Glomerular endothelial cell (primary cell): ENCODE measurements at places on chromosomes 12 and 14. TPM values are rescaled to one million over a fixed set of nuclear protein-coding genes. Genes with fewer than 3 reads are reported as not detected.

Gene APOLD1
- 27.5 and 31.4 TPM in 2 replicates for total RNA-seq

DNA sequence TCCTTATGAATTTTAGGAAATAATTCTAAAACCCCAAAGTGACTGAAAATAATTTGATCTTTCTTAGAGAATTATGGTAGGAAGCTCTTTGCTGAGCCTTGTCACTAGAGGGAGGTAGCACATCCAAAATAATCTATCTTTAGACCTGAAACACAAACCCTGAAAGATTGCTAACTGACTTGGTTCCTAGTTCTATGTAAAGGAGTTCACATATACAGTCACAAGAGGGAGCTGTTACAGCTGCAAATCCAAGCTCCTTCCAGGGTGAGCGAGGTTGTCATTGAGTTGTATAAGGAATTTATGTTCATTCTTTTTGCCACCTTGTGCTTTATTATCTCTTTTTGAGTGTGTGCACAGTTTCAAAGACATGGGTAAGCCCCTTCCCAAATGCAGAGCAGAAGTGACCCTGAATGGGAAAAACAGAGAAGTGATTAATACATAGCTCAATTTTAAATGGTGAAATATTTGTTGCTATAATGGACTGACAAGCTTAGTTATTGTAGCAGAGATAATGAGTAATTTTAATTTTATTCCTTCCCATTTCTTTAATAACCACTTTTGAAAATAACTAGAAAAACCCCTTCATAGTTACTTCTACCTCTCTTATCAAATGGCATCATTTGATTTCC, 387.9 kb downstream of the DAD1 start:
- no peak for DNase-seq

DNA sequence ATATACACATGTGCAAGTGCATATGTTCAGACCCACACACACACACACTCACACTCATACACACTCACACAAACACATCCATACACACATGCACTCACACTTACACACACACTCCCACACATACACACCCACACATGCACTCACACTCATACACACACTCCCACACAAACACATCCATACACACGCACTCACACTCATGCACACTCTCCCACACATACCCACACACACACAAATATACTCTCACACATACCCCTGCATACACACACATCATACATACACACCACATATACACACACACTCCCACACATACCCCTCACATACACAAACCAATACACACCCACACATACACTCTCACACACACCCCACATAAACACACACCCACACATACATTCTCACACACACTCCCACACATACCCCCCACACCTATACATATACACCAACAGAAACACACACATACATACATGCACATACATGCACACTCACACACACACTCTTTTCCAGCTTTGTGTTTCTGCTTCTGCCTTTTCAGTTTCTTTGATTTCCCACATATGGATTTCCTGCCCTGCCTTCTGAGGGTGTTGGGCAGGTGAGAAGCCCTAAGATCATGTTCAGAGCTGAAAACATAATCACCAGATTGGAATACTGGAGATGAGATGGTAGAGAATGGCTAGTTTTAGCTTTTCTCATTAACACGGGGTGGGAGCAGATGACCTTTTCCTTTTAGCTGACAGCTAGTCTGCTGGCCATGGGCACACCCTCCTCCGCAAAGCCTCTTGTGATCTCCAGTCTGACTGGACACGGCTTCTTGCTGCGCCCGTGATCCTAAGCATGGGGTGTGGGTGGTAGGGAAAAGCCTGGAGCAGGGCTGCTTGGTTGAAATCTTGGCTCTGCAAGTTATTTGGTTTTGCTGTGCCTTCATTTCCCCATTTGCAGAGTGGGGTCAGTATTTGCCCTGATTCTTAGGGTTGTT, 214.0 kb downstream of the CHST11 start:
- DNase-seq, result no peak

DNA sequence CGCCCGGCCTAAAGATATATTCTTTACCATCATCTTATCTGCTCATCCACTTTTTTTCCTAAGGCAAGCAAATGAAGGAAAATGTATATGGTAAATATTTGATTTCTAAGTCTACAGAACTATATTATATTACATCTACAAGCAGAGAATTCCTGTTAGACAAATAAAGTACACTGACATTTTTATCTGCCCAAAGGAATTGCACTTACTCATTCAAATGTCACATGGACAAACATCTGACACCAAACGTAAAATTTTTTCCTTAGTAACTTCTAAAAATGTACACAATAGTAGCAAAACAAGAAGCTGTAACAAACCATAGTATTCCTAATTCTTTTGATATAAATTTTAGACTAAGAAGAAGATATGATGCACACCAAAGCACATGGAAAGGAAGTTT, 51.0 kb downstream of the SPPL3 start:
- DNase-seq, result no peak

- no peak for DNase-seq
These were observed 9.1 kb upstream of the TDG start for GRCh38 chr12:103956509-103957027.

DNA sequence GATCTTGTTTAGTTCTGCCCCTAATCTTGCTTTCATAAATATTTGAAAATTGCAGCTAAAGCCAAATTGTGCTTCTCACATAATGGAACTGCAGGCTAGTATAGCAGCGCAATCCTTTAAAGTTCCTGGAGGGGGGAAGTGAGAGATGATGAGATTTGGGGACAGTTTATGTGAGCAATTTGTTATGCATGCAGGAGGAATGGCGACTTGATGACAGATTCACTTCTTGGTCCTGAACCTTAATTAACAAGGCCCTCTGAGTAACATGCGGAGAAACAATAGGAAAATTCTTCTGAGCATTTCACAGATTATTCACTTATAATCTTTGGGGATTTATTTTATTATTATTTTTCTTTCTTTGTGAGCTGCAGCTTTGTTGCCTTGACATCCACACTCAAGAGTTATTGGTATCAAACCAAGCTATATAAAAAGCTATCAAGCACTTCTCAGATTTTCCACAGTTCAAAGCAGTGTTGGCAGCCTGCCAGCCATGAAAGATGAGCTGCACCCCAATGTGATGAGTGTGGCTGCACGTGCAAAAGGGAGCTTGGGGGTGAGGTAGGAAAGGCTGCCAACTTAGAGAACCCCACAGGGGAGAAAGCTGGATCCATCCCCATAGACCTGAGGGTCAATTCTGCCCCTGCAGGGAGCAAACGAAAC, 1662.2 kb upstream of the FLRT2 start:
- no peak for DNase-seq

DNA sequence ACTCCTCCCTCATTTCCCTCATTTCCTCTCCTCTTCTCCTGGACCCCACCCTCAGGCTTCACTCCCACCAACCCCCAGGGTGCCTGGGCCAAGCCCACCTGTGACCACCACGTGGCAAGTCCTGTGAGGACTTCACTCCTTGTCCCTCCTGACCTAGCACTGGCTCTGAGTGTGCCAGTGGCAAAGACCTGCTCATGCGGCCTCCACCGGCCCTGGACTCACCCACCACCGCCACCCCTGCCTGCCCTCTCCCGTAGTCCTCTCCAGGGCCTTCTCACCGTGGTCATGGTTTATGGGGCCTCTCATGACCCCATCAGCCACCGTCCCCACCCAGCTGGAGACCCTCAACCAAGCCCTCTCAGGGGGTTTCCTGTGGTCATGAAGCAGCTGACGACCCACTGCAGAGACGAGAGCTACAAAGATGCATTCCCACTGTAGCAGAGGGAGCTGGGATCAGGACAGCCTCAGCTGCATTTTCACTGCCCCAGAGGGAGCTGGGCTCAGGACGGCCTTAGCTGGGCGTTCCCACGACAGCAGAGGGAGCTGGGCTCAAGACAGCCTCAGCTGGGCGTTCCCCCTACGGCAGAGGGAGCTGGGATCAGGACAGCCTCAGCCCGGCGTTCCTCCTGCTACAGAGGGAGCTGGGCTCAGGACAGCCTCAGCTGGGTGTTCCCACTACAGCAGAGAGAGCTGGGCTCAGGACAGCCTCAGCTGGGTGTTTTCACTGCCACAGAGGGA, 3.2 kb upstream of the C14orf180 start:
- no peak for DNase-seq

Gene NPAS3
- total RNA-seq, result 0.34 and 0.93 TPM in 2 replicates
